ENCODE measurements at places on chromosomes 13 and 19.

GRCh38 chr13:24650161-24650560, 30.0 kb upstream of the ATP12A start:
- DNase-seq = no peak

- DNase-seq = no peak
Observed at GRCh38 chr19:49470615-49470978, 3.4 kb upstream of the FLT3LG start.

DNA sequence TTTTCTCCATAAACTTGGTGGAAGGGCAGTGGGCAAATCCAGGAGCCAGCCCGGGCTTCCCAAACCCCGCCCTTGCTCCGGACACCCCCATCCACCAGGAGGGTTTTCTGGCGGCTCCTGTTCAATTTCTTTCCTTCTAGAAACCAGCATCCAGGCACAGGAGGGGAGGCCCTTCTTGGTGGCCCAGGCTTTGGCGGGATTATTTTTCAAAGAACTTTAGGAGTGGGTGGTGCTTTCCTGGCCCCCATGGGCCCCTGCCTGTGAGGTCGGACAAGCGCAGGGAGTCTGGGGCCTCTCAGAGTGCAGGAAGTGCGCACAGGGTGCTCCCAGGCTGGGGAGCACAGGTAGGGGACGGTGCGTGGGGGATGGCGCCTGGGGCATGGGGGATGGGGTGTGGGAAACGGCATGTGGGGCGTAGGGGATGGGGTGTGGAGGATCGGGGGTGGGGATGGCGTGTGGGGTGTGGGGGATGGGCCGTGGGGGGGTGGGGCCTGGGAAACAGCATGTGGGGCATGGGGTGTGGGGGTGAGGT, 396 bp downstream of the F7 start:
- DNase-seq = no peak

- DNase-seq = no peak
Observed at GRCh38 chr19:33437393-33437820, 63.9 kb downstream of the CEBPG start.

GRCh38 chr19:58395979-58396627, 647 bp downstream of the RNF225 start:
- no peak for DNase-seq

DNA sequence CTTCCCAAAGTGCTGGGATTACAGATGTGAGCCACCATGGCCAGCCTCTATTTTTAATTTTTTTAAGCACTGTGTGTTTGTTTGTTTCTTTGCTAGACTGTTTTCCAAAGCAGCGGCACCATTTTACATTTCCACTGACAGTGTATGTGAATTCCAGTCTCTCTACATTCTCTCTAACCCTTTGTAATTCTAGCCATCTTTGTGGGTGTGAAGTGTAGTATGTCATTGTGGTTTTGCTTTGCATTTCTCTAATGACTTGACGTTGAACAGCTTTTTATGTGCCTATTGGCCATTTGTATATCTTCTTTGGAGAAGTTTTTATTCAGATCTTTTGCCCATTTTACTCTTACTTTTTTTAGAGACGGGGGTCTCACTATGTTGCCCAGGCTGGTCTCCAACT, 11.6 kb downstream of the PNPLA6 start:
- no peak for DNase-seq

DNA sequence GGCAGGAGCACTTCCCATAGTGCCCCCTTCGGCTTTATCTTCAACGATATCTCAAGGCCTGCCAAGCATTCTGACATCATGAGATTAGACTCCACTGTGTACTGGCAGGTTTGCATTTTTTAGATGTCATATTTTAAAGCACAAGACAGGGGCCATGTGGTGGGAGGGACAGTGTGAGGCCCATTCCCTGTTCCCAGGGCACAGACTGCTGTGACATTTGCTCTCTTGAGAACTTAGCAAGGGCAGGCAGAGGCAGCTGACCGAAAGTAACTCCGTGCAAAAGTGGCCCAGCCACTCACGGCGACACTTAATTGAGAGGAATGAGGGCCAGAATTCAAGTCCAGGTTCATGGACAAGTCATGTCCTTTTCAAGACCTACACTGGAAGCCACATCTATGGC, 201.8 kb downstream of the COL4A1 start:
- no peak for DNase-seq

DNA sequence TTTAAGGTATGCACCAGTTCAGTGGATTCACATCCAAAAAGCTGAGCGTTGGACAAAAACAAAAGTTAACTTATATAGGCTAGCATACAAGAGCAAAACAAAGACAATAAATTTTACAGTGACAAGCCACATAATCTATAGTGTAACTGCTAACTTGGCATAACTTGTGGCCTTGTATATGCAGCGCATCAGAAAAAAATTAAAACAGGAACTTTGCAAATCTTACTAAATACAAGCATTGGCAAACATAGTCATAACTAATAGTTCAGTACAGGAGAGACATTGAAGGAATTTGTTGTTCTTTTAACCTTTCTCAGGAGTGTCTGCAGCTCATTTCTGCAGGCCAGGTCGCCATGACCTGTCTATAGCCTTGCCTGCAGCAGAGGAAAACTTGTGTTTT, 54.6 kb downstream of the OR10H4 start:
- no peak for DNase-seq

DNA sequence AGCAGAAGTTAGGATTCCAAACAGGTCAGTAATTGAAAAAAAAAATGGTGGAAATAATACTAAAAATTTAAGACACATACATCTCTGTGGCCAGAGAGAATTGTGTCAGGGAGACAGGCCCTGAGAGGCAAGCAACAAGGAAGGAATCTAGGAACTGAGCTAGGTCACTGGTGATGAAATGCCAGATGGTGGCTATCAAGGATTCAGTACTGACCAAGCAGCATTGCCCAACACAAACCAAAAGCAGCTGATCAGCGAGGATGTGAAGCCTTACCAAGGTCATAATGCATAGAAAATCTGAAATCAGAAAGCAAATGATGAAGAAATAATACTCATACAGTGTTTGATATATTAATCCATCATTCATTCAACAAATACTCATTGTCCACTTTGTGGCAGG, 905.0 kb downstream of the GPC5 start:
- no peak for DNase-seq

DNA sequence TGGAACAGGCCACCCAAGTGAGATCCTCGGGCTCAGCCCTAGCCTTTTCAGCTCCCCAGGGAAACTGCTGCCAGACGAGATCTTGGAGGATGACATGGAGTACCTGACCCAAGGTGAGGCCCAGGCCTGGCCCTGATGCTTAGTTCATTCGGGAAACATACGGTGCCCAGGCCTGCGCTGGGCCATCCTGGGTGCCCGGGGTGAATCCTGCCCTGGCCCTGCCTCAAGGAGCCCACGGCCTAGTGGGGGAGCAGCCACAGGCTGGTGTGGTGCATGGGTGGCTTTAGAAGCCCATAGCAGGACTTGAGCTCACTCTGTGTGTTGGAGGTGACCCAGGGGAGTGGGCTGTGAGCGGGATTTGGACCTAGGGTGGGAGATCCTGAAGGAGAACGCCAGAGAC, 10.1 kb downstream of the SIX5 start:
- no peak for DNase-seq

GRCh38 chr19:47172666-47173455, 42.2 kb downstream of the SAE1 start:
- no peak for DNase-seq

GRCh38 chr19:51101171-51101865, 6.9 kb downstream of the CTU1 start:
- DNase-seq = no peak

DNA sequence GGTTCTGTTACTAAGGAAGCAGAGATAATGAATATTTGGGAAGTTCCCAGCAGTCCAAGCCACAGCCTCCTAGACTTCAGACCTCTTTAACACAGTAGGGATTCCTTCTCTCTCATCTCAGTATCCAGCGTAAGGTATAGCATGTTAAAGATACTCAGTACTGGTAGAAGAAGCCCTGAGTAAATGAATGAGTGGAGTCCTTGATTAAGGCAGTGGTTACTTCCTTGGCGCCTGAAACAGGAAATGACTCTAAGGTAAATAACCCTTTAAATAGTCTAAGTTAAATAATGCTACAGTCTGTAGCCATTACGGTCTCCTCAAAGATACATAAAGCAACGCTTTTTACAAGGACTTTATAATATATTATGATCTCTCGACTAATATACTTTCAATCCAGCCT, 650.8 kb upstream of the MIR17HG start:
- DNase-seq = no peak

DNA sequence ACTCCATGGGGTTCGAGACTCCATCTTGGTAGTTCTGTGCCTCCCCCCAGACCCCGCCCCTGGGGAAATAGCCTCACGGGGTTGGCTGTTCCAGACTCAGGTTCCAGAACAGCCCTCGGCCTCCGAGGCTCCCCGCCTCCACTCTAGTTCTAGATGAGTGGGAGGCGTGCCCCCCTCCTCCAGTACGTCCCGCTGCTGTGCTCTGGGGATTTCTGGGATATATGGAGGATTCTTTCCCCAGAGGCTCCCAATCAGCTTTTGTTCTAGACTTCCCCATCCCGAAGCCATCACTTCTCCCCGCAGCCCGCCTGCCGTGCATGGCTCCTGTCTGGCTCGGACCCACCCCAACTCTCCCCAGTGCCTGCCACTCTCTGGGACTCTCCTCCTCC, 1.9 kb upstream of the CACNG7 start:
- no peak for DNase-seq

DNA sequence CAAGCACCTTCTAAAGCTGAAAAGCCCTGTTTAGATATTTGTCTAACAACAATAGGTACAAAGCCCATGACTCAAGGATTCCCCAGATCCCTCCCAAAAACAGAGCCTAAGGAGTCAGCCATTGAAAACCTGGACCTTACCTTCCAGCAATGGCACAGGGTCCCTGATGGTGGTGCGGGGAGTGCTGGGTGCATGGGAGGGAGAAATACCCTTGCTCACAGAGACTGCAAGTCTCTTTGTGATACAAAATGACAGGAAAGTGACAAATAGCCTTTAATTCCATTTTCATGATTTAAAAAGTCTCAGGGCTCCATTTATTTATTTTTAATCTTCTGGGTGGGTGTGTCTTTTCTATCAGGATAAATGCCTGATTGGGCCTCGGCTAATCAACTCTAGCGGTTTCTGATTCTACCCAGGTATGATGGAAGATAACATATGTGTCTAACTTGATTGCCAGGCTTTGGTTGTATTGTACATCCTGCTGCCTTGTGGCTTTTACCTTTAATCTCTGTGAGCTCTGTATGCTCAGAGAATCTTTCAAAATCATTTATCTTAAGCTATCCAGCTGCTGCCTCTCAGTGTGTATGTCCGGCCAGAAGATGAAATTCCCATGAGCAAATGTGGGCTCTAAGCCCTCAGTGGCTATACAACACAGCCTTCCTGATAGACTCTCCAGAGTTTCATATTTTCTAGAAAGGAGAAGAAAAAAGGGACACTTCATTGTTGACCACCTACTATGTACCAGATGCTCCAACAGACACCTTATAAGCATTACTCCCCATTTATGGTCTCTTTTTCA, 54.6 kb upstream of the FAM124A start:
- DNase-seq = no peak

- peak; percentile 80 for DNase-seq
Observed at GRCh38 chr19:35347171-35347929, at the start of gene FFAR1. FFAR1 (plus strand) TSS chr19:35347902; CDS start chr19:35351552, 3,650 bp downstream.

DNA sequence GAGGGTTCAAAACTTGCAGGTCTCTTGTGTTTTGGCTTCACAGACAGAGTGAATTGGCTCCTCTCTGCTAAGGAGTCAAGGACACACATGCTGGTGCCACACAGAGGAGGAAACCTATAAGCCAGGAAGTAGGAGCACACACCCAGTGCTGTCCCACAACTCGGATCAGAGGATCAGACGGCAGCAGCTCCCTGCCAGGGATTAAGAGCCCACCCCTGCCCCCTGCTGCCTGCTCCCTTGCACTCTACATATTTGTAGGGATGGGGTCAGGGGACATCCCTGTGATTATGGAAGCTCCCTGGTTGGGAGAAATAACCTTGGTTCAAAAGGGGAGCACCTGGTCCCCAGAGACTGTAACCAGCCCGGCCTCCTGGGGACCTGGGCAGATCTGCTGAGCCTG, 77.5 kb upstream of the CLDN10 start:
- no peak for DNase-seq

- no peak for DNase-seq
Observed at GRCh38 chr13:85108356-85108755, 690.9 kb downstream of the SLITRK6 start.

- DNase-seq = no peak
Observed at GRCh38 chr13:23292586-23292985, 111.8 kb downstream of the SGCG start.

- DNase-seq = no peak
Observed at GRCh38 chr19:19257836-19258588, 15.1 kb downstream of the TM6SF2 start.

- DNase-seq = no peak
Observed at GRCh38 chr13:97574926-97575325, 141.0 kb downstream of the RAP2A start.

GRCh38 chr13:28438598-28439334, 56.2 kb downstream of the FLT1 start:
- no peak for DNase-seq

GRCh38 chr19:45500918-45501729, 2.9 kb downstream of the PPM1N start:
- DNase-seq = no peak

GRCh38 chr13:80033286-80033685, 307.6 kb downstream of the SPRY2 start:
- DNase-seq = no peak

- DNase-seq = no peak
Observed at GRCh38 chr19:16198370-16198651, 600 bp downstream of the AP1M1 start.

DNA sequence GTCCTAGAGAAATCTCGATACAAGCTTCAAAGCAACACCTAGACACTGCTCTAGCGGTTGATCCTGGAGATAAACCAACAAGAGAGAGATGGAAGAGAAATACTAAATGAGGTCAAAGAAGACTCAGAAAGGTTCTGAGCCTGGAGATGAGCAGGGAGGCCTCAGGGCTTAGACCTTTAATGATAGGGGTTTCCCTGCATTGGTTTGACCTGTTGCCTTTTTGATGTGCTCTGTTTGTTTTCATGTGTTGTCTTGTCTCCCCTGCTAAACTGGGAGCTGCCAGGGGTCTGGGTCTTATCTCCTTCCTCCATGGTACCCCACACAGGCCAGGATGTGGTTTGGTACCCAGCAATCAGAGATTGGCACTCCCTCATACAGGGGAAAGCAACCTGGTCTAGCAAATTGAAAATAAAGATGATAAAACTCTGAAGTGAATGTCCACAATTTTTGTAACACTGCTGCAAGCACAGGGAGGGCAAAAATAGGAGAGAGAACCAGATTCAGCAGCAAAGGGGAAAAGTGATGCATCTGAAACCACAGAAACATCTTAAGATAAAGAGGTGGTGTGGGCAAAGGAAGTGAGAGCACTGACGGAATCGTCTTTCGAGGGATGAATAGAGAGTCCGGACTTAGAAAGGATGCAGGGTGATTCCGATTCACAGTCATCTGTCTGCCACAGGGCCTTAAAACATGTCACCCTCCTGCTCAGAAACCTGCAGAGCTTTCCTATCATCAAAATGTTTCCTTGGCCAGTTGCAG, 3.5 kb downstream of the FFAR2 start:
- DNase-seq = peak; percentile 29
